ENCODE measurements at places on chromosomes 13 and 19. TPM values are rescaled to one million over a fixed set of nuclear protein-coding genes. Genes with fewer than 3 reads are reported as not detected.

Gene TMEM143
- 16.7 TPM for total RNA-seq

Gene ZNF729
- total RNA-seq, result not detected

Gene RNF225
- total RNA-seq, result 0.61 TPM

Gene DNAAF3
- total RNA-seq, result 0.35 TPM

Gene SHISA2
- 0.19 TPM for total RNA-seq

Gene GFY
- total RNA-seq, result not detected

Gene PSG1
- not detected for total RNA-seq

Gene TMEM190
- total RNA-seq, result not detected

DNA sequence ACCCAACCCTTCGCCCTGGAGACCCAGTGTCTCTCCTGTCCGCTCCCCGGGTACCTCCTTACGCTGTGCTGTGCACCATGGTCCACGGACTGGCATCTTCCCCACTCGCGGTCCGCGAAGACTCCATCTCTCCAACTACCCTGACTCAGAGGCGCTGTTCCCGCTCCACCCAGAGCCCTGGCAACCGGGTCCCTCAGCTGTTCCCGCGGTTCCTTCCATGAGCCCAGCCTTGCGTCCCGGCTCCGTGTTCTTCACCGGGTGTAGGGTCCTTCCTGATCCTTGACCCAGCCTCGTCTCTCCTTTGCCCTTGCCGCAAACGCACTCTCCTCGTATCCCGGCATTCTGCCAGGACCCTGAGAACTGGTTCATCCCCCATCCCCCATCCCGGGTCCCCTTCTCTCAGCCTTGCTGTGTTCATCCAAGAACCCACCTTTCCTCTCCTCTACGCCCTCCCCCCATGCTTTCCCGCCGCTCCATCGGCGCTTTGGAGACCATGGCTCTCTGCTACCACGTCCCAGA lies 664 bp downstream of the ICAM5 start:
- H3K27ac ChIP-seq, result no peak overlapping the region
- H3K4me1 ChIP-seq, result peaks cover 74% of the 10 kb centered on the region
- peaks cover 74% of the 10 kb centered on the region for H3K27me3 ChIP-seq
- peak overlapping the region; percentile 68 for H3K4me3 ChIP-seq
- no peak for DNase-seq
- peaks cover 11% of the 10 kb centered on the region for H3K36me3 ChIP-seq

DNA sequence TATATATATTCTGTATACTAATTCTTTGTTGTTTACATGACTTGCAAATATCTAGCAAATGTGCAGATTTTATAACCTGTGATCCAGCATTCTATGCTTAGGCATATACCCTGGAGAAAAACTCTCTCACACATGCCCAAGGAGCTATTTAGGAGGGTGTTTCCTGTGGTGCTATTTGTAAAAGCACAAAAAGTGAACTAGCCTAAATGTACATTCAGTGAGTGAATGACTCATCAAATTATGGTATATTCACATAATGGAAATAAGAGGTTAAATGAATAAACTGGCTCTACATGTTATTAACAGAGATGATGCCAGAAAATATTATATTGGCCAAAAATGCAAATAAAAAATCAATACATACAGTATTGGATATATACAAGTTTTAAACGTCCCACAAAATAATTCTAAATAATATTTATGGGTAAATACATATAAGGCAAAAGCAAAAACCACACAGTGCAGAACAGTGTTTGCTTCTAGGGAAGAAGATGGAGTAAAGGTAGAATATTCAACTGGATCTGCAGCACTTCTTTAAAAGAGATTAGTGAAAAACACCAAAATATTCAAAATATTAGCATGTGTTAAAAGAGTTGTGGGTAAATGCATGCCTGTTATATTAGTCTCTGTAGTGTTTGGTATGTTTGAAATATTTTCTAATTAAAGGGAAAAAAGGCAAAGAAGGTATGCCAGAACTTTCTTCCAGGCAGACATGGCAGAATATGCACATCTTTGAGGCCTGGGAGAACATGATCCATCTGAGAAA lies 344.7 kb downstream of the KLF5 start:
- no peaks in the 10 kb centered on the region for H3K27me3 ChIP-seq
- no peaks in the 10 kb centered on the region for H3K4me1 ChIP-seq
- H3K27ac ChIP-seq, result no peak overlapping the region
- H3K36me3 ChIP-seq, result no peaks in the 10 kb centered on the region
- H3K4me3 ChIP-seq, result no peak overlapping the region

DNA sequence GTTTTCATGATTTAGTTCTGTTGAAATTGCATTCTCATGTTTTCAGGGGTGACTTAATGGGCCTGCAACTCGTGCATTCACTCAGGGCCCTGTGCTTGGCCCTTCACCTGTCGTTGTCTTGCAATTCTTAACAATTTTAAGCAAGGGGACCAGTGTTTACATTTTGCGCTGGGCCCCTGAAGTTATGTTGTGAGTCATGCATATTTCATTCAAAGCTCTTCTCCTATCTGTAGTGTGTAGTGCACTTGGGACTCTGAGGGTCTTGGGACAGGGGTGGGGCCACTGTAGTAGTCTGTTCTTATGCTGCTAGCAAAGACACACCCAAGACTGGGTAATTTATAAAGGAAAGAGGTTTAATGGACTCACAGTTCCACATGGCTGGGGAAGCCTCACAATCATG lies 211.2 kb upstream of the RXFP2 start:
- no peak overlapping the region for H3K27ac ChIP-seq
- no peak overlapping the region for H3K4me3 ChIP-seq
- no peaks in the 10 kb centered on the region for H3K4me1 ChIP-seq
- DNase-seq, result no peak
- no peaks in the 10 kb centered on the region for H3K27me3 ChIP-seq
- no peaks in the 10 kb centered on the region for H3K36me3 ChIP-seq

DNA sequence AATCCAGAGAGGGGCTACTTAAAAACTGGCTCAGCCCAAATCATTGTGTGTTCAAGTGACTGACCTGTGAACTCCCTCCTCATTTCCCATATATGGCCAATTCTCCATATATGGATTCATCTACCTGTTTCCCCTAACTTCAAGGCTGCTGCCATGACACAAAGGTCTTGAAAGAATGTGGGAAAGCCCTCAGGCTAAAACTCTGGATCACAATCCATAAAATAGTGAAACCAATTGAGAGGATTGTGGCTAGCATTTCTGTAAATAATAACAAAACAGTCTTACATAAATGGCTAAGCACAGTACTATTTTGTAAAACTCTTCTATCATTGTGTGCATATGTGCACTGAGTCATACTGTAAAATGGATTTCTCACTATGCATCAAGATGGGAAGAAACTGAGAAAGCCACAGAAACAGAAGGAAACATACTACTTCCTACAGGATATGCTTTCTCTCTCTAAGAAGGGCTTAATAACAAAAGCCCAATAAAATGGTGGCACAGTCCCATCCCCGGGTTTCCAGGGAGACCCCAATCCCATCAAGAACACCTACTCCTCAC lies 80.5 kb downstream of the FOXO1 start:
- H3K27me3 ChIP-seq, result no peaks in the 10 kb centered on the region
- peaks cover 55% of the 10 kb centered on the region for H3K4me1 ChIP-seq

- no peak for DNase-seq
- no peaks in the 10 kb centered on the region for H3K36me3 ChIP-seq
- peaks cover 37% of the 10 kb centered on the region for H3K27me3 ChIP-seq
- H3K4me1 ChIP-seq, result peaks cover 26% of the 10 kb centered on the region
- no peak overlapping the region for H3K4me3 ChIP-seq
Measured at GRCh38 chr19:41930322-41930722, 2.1 kb upstream of the ERFL start.

DNA sequence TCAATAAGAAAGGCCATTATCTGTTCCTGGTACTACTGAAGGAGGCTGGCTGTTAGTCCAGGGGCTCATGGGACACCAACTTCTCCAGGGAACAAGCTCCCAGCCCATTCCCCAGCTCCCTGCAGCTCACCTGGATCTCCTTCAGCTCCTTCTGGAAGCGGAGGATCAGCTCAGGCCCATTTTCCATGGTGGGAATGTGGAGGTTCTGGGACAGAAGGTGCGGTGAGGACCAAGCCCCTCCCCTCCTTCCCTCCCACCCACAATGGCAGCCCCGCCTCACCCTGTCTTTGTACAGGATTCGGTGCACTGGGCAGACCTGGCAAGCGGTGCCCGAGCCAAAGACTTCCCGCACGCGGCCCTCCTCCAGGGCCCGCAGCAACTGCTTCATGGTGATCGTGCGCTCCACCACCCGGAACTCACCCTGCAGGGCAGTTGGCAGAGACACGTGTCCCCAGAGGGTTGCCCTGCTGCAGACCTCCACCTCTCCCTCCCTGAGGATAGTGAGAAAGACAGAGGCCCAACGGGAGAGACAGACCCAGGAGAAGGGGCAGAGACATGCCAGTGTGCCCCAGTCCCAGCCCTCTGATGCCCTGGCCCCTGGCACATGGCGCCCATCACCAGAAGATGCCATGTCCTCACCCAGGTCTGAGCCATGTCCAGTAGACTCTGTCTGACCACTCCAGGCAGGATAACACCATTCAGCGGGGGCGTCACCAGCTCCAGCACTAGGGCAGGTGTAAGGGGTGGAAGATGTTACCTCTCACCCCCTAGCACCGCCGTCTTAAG lies 14.3 kb downstream of the BCAT2 start:
- H3K27ac ChIP-seq, result no peak overlapping the region
- H3K27me3 ChIP-seq, result no peaks in the 10 kb centered on the region
- no peaks in the 10 kb centered on the region for H3K36me3 ChIP-seq
- peaks cover 13% of the 10 kb centered on the region for H3K4me1 ChIP-seq
- no peak for DNase-seq

GRCh38 chr13:20149762-20150161 lies 11.1 kb downstream of the GJA3 start:
- no peaks in the 10 kb centered on the region for H3K4me1 ChIP-seq
- no peak overlapping the region for H3K27ac ChIP-seq

DNA sequence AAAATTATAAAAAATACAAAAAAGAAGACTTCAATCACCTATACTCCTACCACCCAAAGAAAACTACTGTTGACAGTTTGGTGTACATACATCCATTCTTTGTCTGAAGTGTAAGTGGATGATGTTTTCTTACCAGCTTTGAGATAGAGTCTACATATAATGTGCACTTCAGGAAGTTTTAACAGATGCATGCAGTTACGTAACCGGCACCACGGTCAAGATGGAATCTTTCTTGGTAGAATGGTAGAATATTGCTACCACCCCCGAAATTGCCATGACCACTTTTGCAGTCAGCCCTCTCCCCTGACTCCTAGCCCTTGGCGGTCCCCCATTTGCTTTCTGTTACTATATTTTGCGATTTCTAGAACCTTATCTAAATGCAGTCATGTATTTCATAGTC lies 1.4 kb downstream of the CUL4A start:
- H3K4me3 ChIP-seq, result peak overlapping the region; percentile 56
- no peaks in the 10 kb centered on the region for H3K27me3 ChIP-seq
- DNase-seq, result peak; percentile 31
- H3K36me3 ChIP-seq, result peaks cover 28% of the 10 kb centered on the region

DNA sequence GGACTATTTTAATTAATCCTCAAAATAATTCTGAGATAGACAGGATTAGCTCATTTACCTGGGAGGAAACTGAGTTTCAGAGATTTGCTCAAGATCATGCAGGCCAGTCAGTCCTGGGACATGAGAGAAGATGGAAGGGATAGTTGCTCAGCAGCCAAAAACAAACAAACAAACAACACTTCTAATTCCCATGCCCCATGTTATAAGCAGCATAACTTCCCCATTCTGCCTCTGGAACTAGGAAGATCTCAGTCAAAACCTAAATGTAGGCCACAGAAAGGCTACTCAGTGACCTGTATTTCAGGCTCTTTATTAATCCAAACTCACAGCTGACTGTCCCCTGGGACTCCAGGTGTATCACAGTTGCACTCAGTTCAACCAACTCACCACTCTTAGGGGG lies 489.2 kb upstream of the NBEA start:
- DNase-seq, result no peak
- no peaks in the 10 kb centered on the region for H3K4me1 ChIP-seq
- H3K4me3 ChIP-seq, result no peak overlapping the region
- H3K27ac ChIP-seq, result no peak overlapping the region
- H3K27me3 ChIP-seq, result no peaks in the 10 kb centered on the region

DNA sequence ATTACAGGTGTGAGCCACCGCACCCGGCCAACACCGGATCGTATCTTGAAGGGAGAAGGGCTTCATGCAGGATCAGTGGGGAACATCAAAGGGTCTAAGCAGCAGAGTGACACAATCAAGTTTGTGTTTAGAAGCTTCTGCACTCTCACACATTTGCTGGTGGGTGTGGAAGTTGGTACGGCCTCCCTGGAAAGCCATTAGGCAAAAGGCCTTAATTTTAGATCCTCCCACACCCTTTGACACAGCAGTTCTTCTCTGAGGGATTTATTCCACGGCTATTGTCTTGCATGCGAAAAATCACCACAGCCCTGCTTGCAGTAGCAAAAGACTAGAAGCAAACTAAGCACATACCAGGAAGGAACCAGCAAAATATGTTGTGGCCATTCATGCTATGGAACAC lies 18.3 kb upstream of the SLC1A5 start:
- no peaks in the 10 kb centered on the region for H3K36me3 ChIP-seq

GRCh38 chr13:28718196-28718542 lies 601 bp downstream of the SLC46A3 start:
- peaks cover 22% of the 10 kb centered on the region for H3K4me1 ChIP-seq
- peaks cover 3% of the 10 kb centered on the region for H3K36me3 ChIP-seq
- peaks cover 3% of the 10 kb centered on the region for H3K27me3 ChIP-seq
- peak overlapping the region; percentile 83 for H3K4me3 ChIP-seq

DNA sequence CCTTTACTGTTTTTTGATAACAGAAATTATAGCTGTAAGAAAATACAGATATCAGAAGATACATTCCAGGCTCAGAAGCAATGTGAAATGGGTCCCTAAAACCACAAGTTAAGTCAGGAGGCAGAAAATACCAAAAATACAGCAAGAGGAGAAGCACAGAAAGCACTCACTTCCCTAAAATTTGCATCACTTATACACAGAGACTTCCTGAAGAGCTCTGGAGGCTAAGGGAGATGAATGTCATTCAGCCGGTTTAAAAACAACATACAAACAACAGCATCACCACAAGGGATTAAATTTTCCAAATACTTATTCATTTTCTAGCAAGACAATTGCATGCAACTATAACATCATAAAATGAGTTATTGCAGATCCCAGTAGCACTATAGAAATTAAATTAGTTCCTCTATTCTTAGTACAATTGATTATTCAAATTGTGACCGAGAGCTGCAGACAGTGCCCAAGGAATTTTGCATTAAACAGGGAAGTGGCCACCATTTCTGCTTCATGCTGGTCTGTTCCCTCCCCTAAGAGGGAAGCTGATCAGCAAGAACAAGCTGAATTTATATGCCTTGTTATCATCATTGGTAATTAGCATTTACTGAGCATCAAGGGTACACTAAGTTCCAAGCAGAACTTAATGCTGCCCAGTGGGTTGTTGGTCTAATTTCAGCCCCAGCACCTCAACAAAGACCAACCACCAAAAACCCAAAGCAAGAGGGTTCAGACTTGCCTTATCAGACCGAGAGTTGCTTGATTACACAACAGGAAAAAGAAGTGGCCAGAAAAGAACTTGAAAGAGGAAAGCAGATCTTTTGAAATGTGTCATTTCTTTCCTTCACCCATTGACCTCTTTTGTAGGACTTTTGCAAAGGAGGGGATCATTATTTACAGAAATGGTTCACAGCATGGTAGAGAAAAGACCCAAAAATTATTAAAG lies 140.7 kb downstream of the KCTD12 start:
- H3K36me3 ChIP-seq, result no peaks in the 10 kb centered on the region
- no peak overlapping the region for H3K27ac ChIP-seq
- peaks cover 9% of the 10 kb centered on the region for H3K4me1 ChIP-seq
- DNase-seq, result no peak
- no peak overlapping the region for H3K4me3 ChIP-seq

- H3K27me3 ChIP-seq, result no peaks in the 10 kb centered on the region
- peaks cover 5% of the 10 kb centered on the region for H3K36me3 ChIP-seq
- H3K4me1 ChIP-seq, result peaks cover 42% of the 10 kb centered on the region
Measured at GRCh38 chr19:48629599-48630295, 7.4 kb downstream of the DBP start.

GRCh38 chr13:71632206-71632605 lies 234.8 kb downstream of the DACH1 start:
- H3K36me3 ChIP-seq, result no peaks in the 10 kb centered on the region
- no peak overlapping the region for H3K4me3 ChIP-seq
- DNase-seq, result no peak
- H3K4me1 ChIP-seq, result no peaks in the 10 kb centered on the region
- no peaks in the 10 kb centered on the region for H3K27me3 ChIP-seq

All from activated CD8-positive, alpha-beta memory T cell treated with anti-CD3 and anti-CD28 coated beads, Interleukin-2, amount 10 ng/mL, durations not matched to agents 7 days and 5 days (primary cell).